Epithelial cell of alveolus of lung (primary cell): ENCODE measurements at places on chromosomes 12 and 14. TPM values are rescaled to one million over a fixed set of nuclear protein-coding genes. Genes with fewer than 3 reads are reported as not detected.

The USP44 gene
- 0.72 and 1.8 TPM in 2 replicates for total RNA-seq

The ISM2 gene
- total RNA-seq = 1.6 TPM in 1 of 2 replicates, not detected in the other

The GPD1 gene
- total RNA-seq = 0.16 TPM in 1 of 2 replicates, not detected in the other

The HOXC10 gene
- not detected in 2 replicates for total RNA-seq

The RBM19 gene
- total RNA-seq = 11.3 and 16.9 TPM in 2 replicates

The HOXC12 gene
- total RNA-seq = not detected in 2 replicates

The CTSG gene
- total RNA-seq = not detected in 2 replicates

The OTUB2 gene
- total RNA-seq = 0.48 and 3.2 TPM in 2 replicates

The LYSET gene
- total RNA-seq = 5.4 and 9.8 TPM in 2 replicates
